ENCODE measurements at places on chromosomes 2 and 18. TPM values are rescaled to one million over a fixed set of nuclear protein-coding genes. Genes with fewer than 3 reads are reported as not detected.

Gene REG3A
- not detected for total RNA-seq

Gene RAB6C
- total RNA-seq: not detected

Gene SCYGR2
- not detected for total RNA-seq

Gene TTR
- 11.2 TPM for total RNA-seq

Gene PRKAG3
- not detected for total RNA-seq

Gene RTKN
- total RNA-seq: 22.1 TPM

DNA sequence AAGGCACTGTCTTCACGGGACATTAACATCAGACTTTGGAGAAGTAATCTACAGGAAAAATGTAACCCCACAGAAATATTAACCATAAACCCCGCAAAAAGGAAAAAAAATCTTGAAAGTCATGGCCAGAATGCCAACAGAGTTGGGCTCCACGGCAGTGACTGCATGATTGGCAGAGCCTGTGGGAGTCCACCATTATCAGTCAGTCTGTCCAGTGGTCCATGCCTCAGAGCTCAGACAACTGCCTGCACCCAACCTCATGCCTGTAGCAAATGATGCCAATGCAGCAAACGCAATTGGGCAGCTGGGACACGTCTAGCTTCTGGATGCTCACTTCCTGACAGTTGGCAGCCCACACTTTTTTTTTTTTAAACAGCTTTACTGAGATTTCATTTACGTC, 5.1 kb upstream of the PPIG start:
- no peak overlapping the region for H3K4me3 ChIP-seq
- peaks cover 5% of the 10 kb centered on the region for H3K27me3 ChIP-seq
- no peak for DNase-seq
- peaks cover 3% of the 10 kb centered on the region for H3K4me1 ChIP-seq

GRCh38 chr2:64653109-64654062, at the start of gene SERTAD2:
TSS of gene SERTAD2 (minus strand) at chr2:64653913. CDS start at chr2:64636871, 17,042 bp downstream.
- H3K4me1 ChIP-seq: peaks cover 39% of the 10 kb centered on the region
- H3K27ac ChIP-seq: peak within 1 kb of the TSS; percentile 94
- DNase-seq: peak; percentile 96
- H3K27me3 ChIP-seq: no peaks in the 10 kb centered on the region

- DNase-seq: no peak
- H3K27me3 ChIP-seq: no peaks in the 10 kb centered on the region
- H3K36me3 ChIP-seq: no peaks in the 10 kb centered on the region
- no peak overlapping the region for H3K4me3 ChIP-seq
- no peak overlapping the region for H3K27ac ChIP-seq
- no peaks in the 10 kb centered on the region for H3K4me1 ChIP-seq
These were observed 1192.1 kb downstream of the DPP10 start for GRCh38 chr2:115634578-115634977.

- peaks cover 39% of the 10 kb centered on the region for H3K4me1 ChIP-seq
- no peak for DNase-seq
- H3K36me3 ChIP-seq: peaks cover 24% of the 10 kb centered on the region
- H3K4me3 ChIP-seq: no peak overlapping the region
These were observed 77.0 kb downstream of the MBD2 start for GRCh38 chr18:54147439-54147838.

- no peak overlapping the region for H3K27ac ChIP-seq
- H3K4me1 ChIP-seq: no peaks in the 10 kb centered on the region
- peaks cover 13% of the 10 kb centered on the region for H3K27me3 ChIP-seq
- no peak for DNase-seq
- H3K4me3 ChIP-seq: no peak overlapping the region
- no peaks in the 10 kb centered on the region for H3K36me3 ChIP-seq
These were observed 895.8 kb downstream of the TSN start for GRCh38 chr2:122651236-122651635.

DNA sequence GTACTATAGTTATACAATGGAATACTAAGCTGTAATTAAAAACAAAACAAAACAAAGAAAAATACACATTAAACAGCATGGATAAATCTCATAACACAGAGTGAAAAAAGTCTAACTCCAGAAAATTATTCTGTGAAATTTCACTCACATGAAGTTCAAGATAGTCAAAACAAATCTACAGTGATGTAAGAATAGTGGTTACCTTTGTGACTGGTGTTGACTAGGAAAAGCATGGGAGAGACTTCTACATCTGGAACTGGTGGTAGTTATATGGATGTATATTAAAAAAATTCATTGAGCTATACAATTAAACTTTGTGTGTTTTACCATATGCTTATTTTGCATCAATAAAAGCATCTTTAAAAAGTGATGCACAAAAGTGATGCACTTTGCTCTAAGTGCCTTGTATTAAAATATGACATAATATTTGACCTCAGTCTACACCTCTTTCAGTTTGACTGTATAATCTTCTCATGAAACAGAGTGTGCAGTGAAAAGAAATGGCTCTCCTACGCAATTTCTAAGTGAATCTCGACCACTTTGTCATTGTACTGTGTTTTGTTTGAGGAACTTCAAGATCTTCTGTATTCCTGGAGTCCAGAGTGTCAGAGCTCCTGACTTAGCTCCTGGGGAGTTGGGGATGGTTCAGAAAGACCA, 28.0 kb downstream of the STAT4 start:
- peaks cover 4% of the 10 kb centered on the region for H3K27me3 ChIP-seq
- no peaks in the 10 kb centered on the region for H3K36me3 ChIP-seq
- no peak for DNase-seq
- no peak overlapping the region for H3K27ac ChIP-seq
- H3K4me1 ChIP-seq: no peaks in the 10 kb centered on the region

- DNase-seq: no peak
- peaks cover 4% of the 10 kb centered on the region for H3K27me3 ChIP-seq
- H3K27ac ChIP-seq: no peak overlapping the region
These were observed 541.1 kb downstream of the SATB2 start for GRCh38 chr2:198916548-198917080.

GRCh38 chr2:147855977-147856376, 11.1 kb downstream of the ACVR2A start:
- no peaks in the 10 kb centered on the region for H3K36me3 ChIP-seq
- no peak for DNase-seq
- H3K27me3 ChIP-seq: no peaks in the 10 kb centered on the region
- no peak overlapping the region for H3K4me3 ChIP-seq
- peaks cover 4% of the 10 kb centered on the region for H3K4me1 ChIP-seq

DNA sequence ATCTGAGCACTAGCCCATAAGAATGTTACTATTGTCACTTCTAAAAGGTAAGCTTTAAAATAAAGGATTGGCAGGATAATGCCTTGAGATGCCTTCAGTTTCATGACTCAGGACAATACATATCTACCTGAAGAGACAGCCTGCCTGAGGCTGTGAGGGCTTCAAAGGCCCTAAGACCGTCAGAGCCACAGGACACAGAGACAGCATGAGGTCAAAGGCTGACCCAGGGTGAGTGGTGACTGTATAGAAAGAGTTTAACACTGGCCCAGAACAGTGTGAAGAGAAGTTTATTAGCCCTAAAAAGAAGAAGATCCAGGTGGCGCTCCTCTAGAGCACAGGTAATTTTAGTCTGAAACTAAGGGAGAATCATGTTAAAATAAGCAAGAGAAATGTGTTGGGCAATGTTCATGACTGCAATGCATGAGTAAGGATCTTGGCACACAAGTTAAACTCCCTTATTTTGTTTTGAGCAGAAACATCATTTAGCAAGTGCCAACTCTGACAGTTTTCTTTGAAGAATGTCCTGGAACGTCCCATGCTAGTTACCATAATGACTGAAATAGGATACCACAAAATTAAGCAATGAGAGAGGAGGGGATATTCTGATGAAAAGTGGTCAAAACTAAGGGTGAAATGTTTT, 78.1 kb upstream of the FAM110C start:
- H3K27ac ChIP-seq: no peak overlapping the region
- no peak for DNase-seq
- no peaks in the 10 kb centered on the region for H3K36me3 ChIP-seq

DNA sequence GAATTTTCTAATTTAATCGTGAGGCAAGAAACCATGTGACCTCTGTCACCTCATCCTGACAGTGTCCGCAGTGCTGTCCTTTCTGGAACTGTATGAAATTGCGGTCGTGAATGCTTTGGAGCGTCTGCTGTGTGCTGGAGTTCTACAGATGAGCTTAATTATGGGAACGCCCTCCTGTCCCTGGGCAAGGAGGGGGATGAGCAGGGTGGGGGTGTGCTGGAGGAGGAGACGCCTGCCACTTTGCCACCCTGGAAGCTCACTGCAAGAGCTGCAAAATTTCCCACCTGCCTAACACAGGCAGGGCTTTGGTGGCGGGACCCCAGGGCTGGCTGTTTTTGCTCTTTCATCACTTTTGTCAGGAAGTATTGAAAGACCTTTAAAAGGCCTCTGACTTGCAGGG, 6.5 kb downstream of the LPIN1 start:
- H3K4me3 ChIP-seq: no peak overlapping the region
- no peak for DNase-seq
- no peaks in the 10 kb centered on the region for H3K27me3 ChIP-seq
- peaks cover 3% of the 10 kb centered on the region for H3K36me3 ChIP-seq
